ENCODE measurements at places on chromosomes 16 and 17.

DNA sequence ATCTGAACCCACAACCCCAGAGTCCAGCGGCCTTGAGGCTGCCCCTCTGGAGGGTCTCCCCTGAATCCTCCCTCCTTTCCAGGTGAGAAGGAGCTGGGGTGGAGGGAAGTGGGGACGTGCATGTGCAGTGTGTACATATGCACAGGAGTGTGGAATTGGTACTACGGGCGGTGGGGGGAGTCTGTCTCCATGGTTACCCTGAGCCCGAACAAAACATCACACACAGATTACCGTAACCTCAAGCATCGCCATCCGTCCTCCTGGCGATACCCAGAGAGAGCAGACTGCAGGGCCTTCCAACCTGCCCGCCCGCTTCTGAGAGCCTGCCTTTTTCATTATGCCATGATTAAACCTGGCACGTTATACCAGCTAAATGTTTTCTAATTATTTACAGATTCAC, 25.1 kb downstream of the GSG1L start:
- DNase-seq: no peak

GRCh38 chr16:13702614-13703013, 217.3 kb upstream of the ERCC4 start:
- no peak for DNase-seq

- no peak for DNase-seq
Measured at GRCh38 chr16:8943001-8943763, 20.5 kb downstream of the USP7 start.

DNA sequence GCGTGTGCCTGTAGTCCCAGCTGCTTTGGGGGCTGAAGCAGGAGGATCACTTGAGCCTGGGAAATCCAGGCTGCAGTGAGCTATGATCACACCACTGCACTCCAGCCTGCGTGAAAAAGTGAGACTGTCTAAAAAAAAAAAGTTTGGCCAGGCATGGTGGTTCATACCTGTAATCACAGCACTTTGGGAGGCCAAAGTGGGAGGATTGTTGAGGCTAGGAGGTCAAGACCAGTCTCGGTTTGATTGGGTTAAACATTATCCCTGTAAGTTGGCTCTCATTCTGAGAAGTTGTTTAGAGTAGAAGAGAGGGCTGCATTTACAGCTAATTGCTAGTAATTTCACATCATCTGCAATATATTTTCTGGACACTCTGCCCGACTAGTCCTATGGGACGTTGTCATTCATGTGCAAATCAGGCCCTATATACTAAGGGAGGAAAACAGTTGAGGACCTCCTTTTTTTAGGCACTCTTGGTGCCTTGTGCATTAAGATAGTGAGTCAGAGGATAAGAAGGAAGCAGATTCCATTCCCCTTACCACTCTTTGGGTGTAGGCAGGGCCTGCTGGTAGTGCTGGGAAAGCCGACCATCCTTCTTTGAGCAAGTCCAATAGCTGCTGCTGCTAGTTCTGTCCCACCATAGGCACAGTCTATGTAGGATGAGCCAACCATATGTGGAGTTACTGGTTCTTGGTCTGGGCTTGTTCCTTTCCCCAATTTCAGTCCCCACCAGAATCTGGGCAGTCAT, 18.7 kb downstream of the HMOX2 start:
- DNase-seq: no peak

GRCh38 chr16:27708651-27709050, 158.7 kb downstream of the KATNIP start:
- DNase-seq: no peak

DNA sequence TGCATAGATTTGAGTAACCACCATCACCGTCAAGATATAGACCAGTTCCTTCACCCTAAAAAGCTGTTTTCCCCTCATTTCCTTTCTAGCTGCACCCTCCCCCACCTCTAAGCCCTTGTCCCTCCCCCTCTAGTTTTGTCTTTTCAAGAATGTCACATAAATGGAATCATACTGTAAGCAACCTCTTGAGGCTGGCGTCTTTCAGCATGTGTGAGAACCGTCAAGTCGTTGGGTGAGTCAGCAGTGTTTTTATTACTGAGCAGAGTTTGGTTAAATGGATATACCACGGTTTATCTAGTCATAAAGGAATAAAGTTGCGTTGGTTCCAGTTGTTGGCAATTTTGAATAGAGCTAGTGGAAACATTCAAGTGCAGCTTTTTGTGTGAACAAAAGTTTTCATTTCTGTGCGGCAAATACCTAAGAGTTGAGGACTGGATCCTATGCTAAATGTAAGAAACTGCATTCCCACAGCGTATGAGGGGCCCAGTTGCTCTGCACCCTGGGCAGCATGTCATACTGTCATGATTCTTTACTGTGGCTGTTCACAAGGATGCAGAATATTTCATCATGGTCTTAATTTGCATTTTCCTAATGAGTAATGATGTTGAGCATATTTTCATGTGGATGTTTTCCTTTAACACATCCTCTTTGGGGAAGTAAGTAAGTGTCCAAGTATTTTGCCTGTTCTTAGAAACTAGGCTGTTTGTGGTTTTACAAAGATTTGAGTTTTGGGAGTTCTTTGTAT, 264.3 kb downstream of the CPPED1 start:
- DNase-seq: no peak

- DNase-seq: no peak
Measured at GRCh38 chr16:12087901-12088421, 111.4 kb downstream of the SNX29 start.

DNA sequence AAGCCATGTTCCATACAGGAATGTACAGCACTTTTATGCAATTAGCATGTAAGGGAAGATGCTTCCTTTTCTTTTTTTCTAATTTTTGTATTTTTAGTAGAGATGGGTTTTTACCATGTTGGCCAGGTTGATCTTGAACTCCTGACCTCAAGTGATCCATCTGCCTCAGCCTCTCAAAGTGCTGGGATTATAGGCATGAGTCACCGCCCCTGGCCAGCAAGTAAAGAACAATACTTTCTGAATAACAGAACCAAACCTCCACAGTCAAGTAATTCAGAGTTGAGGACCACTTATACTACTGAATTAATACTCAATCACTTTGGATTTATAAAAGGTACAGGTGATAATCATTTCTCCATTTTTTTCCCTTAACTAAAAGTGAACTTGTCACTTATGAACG, 13.0 kb downstream of the C16orf87 start:
- no peak for DNase-seq

Measured in ecto neural progenitor cell (in vitro differentiated cells).